ENCODE measurements at places on chromosomes 4 and X.

DNA sequence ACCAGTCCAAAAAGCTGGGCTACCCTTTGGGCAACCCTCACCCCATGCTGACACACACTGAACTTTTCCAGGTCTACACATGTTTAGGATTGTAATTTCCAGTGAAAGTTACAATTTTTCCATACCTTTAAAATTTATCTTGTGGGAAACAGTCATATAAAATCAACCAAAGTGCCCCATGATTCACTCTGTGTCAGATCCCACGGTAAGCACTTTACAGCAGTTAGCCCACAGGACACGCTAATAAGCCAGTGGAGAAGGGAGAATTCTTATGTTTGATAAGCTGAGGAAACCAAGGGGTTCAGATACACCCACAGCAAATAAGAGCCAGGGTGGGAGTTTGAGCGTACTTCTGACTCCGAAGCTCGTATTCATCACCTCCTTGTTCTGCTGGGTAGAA is 72.4 kb upstream of the TBL1X start:
- DNase-seq: no peak

GRCh38 chr4:87716371-87717265 is 66.5 kb downstream of the DMP1 start:
- no peak for DNase-seq

DNA sequence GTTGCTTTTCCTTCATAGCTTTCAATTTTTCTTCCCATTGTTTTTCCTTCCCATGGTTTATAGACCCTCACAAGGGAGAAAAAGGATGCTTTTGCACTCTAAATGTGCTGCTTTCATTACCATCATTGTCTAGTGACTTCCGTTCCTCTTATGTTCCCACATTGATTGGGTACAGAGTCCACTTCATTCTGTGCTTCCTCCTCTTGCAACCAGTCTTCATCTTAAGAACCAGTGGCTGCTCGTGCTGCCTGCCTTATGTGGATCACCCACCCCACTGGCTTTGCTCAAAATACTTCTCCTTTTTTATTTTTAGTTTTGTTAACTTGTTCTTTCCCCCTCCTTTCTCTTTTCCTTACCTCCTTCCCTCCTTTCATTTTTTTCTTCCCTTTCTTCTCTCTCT is 76.5 kb upstream of the BOD1L1 start:
- no peak for DNase-seq

GRCh38 chr4:185904381-185904780 is 92.4 kb upstream of the SORBS2 start:
- DNase-seq: no peak

DNA sequence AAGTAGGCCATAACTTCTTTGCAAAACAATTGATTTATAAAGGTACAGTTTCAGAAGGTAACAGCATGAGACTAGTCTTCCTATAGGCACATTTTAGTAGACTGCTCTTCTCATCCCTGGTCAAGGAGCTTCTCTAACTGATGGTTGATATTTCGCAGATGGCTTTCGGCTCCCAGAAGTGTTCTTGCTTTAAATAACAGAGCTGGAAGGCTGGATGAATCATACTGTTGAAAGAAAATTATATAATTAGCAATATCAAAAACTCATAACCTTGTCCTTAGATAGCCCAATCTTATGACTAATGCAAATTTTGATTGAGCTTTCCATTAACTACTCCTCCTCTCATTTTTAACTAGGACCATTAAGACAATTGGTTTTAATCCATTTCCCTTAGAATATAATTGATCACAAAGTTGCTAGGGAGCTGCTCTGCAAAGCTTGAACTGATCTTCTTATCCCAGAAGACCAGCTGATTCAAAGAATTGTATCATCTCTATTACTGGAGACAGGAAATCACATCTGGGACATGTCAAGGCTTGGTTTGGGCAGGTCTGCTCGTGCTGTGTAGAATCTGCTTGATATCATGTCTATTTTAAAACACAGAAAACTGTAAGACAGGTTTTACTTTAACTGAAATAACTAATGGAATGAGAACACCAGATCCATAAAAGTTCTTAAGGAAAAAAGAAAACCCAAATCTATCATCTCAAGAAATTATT is 38.6 kb downstream of the CENPU start:
- DNase-seq: no peak

GRCh38 chr4:84063619-84064018 is 435.5 kb downstream of the NKX6-1 start:
- no peak for DNase-seq

DNA sequence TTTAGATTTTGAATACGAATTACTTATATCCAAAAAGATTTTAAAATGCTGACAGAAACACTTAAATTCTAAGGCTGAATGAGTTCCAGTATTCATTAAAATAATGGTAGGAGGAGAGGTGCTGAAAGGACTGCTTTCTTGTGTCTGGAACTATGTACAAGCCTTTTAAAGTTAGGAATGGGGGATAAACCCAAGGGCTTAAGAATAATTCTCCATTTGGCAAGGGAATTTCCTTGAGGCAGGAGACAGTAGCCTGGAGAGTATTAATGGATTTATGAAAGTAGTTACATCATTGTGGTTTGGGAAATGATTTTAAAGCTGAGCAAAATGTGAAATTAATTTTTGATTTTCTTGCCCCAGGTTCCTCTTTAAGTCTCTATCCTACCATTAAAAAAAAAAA is 266.5 kb upstream of the KCNIP4 start:
- DNase-seq: no peak

- no peak for DNase-seq
Measured at GRCh38 chr4:962231-963208, 10.8 kb downstream of the DGKQ start.

DNA sequence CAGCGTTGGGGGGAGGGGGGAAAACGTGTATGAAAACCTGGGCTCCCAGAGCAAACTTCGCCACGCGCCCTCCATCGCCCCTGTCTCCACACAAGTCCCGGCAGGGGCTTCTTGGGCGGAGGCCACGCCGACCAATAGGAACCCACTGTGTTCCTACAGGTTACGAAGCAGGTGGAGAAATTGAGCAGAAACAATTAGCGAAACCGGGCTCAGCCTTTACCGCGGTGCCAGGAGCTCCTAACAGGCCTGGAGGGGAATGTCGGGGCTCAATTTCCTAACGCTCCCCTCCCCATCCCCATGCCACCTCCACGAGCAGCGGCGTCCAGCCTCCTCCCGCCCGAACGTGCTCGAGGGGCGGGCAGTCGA is 589 bp upstream of the KIT start:
- DNase-seq: no peak

DNA sequence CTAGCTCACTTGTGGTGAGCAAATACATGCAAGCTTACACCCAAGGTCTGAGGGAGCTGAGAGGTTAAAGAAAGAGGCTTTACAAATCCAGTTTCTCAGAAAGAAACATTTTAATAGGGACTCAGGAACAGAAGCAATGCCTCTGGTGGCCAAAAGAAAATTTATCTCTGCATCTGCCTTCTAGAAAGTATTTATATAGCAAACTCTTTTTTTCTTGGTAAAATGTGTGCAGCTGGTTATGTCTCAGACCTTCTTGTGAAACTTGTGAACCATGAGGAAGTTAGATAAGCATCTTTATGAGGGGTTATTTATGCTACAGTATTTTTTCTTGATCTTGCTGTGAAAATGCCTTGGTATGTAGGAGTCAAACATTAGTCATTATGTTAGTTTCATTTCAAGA is 48.5 kb upstream of the CYSLTR1 start:
- no peak for DNase-seq

- DNase-seq: no peak
Measured at GRCh38 chr4:55752810-55753209, 66.8 kb upstream of the EXOC1L start.

GRCh38 chr4:83258461-83258860 is 26.1 kb downstream of the COQ2 start:
- DNase-seq: no peak

DNA sequence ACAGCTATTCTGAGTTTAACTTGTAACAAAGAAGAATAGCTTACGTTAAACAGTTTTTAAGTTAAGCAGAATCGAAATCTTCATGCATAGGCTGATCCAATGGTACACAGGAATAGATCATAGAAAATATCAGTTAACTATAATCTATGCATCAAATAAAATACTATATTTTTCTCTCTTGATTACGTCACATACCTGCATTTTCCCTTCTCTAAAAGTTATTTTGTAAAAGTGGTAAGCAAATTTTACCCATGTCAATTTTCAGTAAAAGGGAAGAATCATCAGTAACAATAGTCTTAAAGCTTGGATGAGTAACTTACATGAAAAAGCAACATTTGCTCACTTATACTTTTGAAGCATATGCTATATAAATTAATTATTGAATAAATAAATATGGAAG is 692.4 kb downstream of the FAT4 start:
- DNase-seq: no peak

- no peak for DNase-seq
Measured at GRCh38 chrX:109831326-109831985, 98.4 kb upstream of the ACSL4 start.

GRCh38 chr4:36761607-36762006 is 480.2 kb downstream of the DTHD1 start:
- no peak for DNase-seq

GRCh38 chr4:16770710-16771285 is 127.6 kb downstream of the LDB2 start:
- no peak for DNase-seq

- DNase-seq: no peak
Measured at GRCh38 chrX:45900766-45901615, 644.2 kb downstream of the ZNF674 start.

DNA sequence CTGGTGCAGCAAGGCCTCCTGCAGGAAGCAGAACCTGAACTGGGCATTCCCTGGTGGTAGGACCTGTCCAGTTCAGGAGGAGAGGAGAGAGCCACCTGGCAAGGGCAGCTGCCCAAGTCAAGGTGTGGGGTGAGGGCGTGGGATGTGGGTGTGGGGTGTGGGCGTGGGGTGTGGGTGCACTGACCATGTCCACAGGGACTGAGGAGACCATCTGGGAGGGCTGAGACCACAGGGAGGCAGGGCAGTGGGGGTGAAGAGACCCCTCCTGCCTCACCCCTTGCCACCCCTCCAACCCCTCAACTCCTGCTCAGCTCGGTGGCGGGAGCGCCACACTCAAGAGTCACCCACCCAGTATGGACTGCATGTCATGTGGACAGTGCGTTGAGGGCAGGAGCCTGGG is 117.9 kb downstream of the CPZ start:
- DNase-seq: no peak

DNA sequence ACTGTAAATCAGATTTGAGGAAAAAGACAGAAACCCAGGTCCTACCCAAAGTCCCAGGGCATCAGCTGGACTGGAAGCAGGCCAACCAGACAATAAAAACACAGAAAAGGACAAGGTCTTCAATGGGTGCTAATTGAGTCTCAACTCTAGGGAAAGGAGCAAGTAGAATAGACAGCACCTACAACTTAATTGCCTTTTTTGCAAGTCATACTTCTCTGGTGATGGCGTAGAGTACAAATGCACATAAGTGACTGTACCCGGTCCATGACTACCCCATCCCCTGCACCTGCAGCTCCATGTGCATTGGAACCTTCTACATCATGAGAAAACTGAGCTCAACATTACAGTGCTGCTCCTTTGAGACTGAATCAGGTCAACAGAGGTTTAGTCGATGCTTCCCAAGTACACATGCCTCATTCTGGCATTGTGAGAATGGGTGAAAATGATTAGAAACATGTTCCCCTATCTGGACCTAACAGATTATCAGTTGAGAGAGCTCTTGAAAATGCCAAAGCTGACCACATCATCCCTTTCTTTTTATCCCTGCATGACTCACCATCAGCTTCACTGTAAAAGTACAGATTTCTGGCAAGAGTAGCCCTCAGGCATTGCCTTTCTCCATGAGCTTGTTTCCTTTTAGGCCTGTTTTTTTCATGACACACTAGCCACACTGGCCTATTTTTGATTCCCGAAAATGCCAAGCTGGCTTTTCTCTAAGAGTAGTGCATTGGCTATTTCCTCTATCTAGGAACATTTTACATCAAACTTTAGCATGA is 298.3 kb downstream of the HS3ST1 start:
- no peak for DNase-seq

GRCh38 chr4:125849869-125850268 is 535.1 kb downstream of the FAT4 start:
- no peak for DNase-seq
